ENCODE measurements at places on chromosomes 2 and 18.
A peak's percentile ranks its signal among the peaks of the same experiment; 100 is the strongest.

DNA sequence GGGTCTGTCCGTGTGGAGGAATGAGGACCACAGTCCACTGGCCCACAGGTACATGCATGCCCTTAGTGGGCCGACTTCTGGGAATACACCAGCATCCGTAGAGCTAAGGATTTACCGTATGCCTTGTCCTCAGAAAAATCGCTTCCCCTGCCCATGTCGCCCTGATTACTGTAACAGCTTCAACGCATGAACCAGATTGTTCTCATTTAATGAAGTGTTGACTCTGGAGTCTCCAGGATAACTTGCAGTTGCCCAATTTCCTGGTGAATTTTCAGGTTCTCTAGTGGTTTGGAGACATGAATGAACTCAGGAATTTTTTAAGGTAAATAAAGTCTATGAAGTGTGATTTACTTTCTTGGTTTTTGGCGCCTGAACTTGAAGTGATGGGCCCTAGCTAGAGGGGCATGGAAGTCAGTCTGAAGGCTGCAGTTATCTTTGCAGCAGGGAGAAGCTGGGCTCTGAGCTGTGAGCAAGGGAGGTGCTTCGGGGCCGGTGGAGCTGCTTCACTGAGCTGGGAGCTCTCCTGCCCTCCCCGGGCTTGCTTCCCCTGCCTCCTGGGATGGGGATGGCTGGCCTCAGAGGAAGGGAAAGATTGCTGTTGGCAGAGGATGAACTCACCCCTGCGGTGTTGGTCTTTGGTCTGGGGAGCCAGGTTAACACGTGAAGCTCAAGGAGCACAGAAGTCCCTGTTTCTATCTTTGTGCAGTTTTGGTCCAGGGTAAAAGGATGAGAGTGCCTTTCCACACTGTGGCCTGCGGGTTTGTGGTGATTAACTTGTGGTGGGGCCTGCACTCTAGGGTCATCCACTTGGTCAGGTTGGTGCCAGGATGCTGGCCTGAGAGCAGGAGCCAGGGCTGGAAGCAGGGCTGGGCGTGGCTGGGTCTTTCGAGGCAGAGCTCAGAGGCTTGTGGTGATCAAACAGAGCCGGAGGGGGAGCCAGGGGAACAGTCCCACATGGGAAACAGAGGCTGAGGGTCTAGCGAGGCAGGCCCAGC lies 28.1 kb downstream of the TCF7L1 start:
- no peak for DNase-seq

DNA sequence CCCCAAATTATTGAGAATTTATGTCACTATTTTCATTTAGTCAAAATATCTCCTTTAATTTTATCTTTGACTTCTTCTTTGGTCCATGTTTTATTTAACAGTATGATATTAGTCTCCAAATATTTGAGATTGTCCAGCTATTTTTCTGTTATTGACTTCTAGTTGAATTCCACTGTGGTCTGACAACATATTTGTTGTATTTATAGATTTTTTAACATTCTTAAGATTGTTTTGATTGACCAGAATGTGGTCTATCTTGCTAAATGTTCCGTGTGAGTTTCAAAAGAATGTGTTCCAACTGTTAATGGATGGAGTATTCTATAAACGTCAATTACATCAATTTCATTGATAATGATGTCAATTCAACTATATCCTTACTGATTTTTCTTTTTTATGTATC lies 1452.1 kb downstream of the SUCLG1 start:
- DNase-seq = no peak

DNA sequence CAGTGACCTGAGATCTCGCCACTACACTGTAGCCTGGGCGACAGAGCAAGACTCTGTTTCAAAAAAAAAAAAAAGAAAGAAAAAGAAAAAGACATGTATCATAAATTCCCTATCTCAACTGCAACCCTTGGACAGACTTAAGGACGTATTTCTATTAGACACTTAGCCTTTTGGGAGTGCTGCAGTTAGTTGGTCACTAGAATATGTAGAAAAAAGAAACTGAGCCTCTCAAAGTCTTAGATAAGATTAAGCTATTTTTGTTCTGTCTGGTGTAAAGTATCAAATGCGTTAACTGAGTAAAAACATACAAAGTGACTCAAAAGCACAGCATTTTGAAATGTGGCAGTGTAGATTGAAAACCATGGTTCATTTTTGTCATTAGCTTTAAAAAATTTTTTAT lies 7.3 kb downstream of the NBEAL1 start:
- DNase-seq = no peak

GRCh38 chr2:172467382-172467781 lies 40.0 kb downstream of the ITGA6 start:
- DNase-seq = no peak

GRCh38 chr2:99940963-99941362 lies 201.4 kb downstream of the AFF3 start:
- DNase-seq = no peak

- DNase-seq = no peak
These were observed 62.9 kb downstream of the ZNF521 start for GRCh38 chr18:25289001-25289631.

DNA sequence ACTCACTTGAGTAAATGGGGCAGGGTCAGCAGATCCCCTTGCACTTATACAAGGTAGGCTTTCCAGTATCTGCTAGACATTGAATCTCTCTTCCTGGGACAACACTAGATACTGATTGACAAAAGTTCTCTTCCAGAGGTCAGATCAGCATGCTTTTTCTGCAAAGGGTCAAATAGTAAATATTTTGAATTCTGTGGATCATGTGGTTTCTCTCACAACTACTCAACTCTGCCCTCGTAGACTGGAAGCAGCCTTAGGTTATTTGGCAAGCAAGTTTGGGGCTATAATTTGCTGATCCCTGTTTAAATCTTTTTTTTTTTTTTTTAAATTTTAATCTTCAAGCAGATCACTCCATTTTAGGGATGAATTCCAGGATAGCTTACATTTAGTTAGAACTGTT lies 17.4 kb upstream of the NABP1 start:
- no peak for DNase-seq

DNA sequence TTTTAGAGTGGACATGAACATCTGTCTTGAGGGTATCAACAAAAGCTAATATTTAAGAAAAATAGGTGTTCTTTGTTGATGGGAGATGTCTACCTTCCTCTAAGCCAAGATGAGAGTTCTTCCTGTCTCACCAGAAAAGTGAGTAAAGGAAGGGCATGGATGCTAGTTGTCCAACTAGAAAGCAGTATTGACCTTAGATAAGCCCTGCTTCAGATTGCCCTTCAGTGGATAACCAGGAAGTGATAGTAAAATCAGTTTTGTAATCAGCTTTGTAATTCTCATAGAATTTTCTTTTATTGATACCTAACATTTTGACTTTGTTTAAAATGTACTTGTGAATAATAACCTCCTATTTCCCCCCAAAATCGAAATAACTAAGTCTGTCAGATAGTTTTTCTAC lies 134.7 kb downstream of the ZNF407 start:
- DNase-seq = no peak

DNA sequence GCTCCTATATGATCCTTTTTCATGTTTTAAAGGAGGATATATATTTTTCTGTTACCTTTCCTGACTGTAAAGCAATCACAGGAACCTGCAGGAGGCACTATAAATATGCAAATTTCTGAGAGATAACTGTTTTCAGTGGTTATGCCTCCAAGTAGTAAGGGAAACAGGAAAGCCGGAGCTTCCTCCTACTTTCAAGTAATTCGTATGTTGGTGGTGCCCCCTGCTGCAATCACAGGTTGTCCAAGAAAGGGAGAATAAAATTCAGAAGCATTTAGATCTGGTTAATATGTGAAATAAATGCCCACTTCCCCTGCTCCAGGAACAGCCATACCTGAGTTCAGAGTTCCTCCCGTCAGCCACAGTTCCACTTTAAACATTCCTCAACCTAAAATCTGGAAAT lies 12.0 kb upstream of the BCL11A start:
- DNase-seq = no peak

DNA sequence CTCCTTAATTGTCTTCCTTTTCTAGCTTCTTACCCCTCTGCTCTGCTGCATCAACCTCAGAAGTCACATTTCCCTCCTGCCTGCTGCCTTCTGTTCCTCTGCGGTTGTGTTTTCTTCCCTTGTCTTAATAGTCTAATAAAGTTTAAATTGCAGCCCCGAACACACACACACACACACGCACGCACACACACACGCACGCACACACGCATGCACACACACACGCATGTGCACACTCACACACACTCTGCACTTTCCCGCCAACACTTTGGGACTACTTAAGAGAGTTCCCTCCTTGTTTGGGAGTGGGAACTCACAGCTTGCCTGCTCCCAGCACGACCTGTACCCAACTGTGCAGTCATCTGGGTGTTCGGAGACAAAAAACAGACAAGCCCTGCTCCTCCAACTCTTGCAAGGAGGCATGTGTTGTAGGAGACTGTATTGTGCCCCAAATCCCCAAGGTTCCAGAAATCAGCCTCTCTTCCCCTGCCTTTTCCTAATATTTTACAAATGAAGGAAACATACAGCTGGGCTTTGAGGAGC lies 99.1 kb downstream of the SETBP1 start:
- DNase-seq = no peak

DNA sequence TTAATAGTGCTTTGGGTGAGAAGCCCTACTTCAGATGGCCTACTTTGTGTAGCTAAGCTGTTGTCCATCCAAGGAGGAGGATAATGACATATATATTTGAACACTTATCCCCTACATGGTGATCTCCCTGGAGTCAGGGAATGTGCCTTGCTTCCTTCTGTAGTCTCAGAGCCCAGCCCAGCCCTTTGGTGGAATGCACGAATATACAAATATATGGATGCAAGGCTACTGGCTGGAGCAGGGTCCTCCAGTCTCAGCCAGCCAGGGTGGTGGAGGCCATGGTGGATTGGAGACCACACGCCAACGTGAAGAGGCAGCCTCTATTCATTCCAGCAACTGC lies 150.6 kb upstream of the RIOK3 start:
- no peak for DNase-seq

DNA sequence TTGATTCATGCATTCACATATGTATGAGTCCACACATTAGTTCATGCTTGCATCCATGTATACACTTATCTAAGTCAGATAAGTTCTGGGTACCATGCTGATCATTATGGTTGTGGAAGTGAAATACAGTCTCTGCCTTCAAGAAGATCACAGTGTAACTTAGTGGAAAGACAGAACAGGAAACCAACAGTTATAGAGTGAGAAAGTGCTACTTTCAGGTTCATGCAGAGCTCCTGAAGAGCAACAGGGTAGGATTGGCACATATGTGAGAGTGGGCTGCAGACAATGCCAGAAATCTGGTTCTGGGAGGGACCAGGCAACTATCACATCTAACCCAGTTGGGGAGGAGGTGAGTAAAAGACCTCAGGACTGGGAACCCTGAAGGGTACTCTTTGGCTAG lies 35.4 kb upstream of the PGAP1 start:
- peak; percentile 7 for DNase-seq

DNA sequence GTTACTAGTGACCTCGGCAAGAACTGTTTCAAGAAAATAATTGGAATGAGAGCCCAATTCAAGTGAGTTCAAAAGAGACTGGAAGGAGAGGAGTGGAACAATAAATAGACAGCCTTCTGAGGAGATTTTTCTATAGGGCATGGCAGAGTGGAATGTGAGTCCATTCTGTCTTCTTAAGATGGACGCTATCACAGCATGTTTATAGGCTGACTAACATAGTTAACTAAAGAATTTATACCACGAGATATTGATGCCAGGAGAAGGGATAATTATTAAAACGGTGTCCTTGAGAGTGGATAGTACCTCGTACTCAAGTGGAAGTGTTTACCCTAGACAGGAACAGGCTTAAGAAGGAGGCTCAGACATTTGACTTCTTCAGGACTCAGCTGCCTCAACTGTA lies 143.5 kb upstream of the RBBP8 start:
- no peak for DNase-seq

- no peak for DNase-seq
These were observed 108.1 kb downstream of the ZRANB3 start for GRCh38 chr2:135422898-135423297.

DNA sequence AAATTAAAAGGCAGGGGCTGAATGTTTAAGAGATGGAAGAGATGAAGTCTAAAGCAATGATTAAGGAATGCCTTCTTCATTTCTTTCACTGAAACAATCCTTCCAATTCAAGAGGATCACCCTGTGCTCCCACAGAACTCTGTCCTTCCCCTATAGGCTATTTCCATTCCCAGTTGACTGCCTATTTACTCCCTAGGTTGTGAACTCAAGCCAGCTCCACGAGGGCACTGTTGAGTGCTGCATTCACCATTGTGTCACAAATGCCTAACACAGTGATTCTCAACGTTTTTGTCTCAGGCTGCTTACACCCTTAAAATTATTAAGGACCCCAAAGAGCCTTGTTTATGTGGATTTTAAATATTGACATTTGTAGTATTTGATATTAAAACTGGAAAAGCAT lies 112.4 kb downstream of the AOX1 start:
- no peak for DNase-seq

DNA sequence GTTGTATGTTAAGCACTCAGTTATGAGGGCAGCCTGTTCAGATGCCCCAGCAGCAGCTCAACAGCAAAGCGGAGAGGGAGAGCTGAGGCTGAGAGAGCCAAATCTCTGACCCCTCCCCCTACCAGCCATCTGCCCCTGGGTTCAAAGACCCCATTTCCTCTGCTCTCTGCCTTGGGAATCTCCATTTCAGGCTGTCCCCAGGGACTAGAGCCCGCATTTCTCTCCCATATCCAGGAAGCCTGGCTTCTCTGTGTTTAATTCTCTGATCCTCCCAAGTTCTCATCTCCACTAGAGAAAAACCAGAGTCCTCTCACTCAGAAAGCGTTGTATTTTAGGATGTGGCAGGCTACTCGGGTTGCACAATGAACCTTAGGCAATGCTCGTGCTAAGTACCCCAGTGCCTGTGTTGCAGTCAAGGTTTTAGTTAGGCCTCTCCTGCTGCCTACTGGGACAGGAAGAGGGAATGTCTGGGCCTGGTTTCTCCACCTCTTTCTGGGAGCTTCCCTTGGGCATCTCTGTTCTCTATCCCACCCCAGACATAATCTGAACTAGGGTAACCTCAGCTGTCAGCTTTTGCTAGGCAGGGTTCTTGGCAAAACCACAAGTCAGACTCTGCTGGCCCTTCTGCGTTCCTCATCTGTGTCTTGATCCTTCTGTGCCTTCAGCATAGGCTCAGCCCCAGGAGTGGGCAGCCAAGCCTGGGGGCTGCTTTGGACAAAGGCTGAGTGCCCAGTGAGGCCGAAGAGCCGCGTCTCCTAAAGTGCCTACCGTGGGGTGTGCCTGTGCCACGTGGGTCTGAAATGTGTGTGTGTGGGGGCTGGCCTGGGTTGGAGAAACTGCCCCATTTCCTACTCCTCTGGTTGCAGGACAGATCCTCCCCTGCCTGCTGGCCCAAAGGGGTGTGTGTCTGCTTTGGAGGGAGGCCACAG lies 96.8 kb downstream of the STPG4 start:
- DNase-seq = no peak

- no peak for DNase-seq
These were observed 8.4 kb downstream of the CASP10 start for GRCh38 chr2:201191132-201191875.

GRCh38 chr18:22985250-22985649 lies 52.1 kb downstream of the RBBP8 start:
- DNase-seq = no peak

- DNase-seq = peak; percentile 52
These were observed 151.3 kb downstream of the NEDD4L start for GRCh38 chr18:58195278-58195765.

DNA sequence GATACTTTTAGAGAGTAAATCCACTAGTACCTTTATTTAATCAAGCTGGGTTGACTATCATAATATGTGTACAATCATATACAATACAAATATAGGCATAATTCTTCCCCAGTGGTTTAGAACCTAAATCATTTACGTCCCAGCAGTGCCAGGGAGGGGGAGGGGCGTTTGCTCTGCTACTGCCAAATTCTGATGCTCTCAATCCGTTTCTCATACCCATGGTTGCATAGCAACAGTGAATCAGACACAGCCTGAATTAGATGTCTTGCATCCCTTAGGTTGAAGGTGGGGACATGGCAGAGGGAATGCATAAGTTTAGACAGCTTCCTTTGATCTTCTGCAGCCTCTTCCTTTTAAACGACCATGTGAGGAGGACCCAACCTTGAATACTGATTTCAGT lies 135.4 kb downstream of the ABCA12 start:
- no peak for DNase-seq

Measured in GM06990 (cell line).